Stimulated activated CD8-positive, alpha-beta memory T cell treated with anti-CD3 and anti-CD28 coated beads, Interleukin-4, amount 100 ng/mL, for 4 hours (primary cell): ENCODE measurements at places on chromosomes 2 and 18.

DNA sequence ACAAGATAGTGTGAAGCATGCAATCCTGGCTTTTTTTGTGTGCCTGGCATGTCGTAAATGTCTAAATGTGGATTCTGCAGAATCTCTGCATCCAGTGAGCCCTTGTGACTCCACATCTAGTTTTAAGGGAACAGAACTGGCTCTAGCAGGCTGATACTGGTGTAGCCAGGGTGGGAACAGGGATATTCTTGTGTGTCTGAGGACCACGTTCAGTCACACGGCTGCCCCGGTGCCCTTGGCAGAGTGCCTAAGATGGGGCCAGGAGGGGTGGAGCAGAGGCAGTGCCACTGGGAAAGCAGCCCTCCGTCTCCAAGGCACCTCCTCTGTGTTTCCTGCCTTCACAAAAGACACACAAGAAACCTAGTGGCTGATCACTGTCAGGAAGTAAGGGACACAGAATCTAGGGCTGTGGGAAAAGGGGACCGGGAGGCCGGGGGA lies 91.5 kb upstream of the PARD3B start:
- no peak for DNase-seq

GRCh38 chr2:159658881-159659873 lies 42.8 kb upstream of the BAZ2B start:
- DNase-seq, result no peak

- DNase-seq, result no peak
Measured at GRCh38 chr18:56315363-56315762, 323.0 kb downstream of the TXNL1 start.

- no peak for DNase-seq
Measured at GRCh38 chr18:76363436-76364120, 131.5 kb downstream of the ZNF516 start.

DNA sequence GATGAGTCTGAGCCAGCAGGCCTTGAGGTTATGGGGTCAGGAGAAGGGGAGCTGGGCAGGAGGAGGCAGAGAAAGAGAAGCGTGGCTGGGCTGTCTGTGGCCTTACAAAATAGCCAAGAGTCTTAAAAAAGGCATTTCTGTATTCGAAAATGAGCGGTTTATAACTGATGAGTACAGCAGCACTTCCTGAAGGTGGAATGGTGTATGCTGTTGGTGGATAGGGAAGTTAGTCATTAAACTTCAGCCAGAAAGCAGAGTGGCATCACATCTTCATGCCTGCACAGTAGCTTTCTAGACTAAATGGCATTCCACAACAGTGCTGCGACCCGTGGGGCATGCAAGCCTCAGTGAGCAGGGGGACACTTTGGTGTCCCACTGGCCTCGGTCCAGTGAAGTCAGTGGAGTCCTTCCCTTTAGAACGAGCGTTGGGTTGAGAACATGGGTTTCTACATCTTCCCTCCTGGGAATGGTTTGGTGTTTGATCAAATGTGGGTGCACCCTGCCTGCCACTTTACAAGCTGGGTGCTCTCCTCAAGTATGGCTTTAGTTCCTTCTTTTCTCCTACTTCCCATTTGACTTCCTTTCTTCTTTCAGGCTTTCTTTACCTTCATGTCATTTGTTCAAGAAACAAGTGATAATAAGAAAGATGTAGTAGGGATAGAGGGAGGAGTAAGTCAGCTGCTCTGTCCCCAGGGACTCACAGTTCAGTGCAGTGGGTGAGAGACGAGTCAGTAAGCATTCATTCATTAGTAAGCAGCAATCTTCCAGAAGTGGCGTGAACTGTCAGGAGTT lies 96.3 kb downstream of the ARMC9 start:
- DNase-seq, result no peak

- DNase-seq, result no peak
Measured at GRCh38 chr2:241111440-241111805, 9.3 kb upstream of the MTERF4 start.

DNA sequence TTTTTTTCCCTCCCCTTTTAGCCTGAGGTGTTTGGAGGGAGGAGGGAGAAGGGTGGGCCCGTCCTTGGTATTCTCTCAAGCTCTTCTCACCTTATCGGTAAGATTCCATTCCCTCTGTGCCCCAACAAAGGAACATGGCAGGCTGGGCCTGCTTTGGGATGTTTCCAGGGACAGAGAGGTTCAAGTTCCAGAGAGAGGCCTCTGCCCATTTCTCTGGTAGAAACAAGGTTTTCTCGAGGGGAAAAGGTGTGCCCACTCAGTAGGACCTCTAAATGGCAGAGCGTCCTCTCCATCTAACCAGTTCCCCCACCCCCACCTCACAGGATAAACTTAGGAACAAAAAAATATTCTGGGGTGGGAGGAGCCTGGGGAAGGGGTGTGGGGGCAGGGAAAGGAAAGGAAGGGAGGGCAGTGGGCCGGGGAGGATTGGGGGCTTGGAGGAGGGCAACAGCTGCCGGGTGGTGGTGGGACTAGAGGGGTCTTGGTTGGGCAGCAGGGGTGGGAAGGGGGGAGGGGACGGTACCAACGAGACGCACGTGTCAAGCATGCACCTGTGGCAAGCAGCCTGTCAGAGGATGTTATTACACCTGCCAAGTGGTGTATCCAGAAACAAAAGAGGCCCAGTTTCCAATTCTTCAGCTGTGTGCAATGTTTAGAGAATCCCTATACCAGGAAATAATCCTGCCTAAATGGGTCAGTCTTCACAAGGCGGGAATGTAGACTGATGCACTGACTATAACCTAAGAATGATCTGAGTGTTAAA lies 2.1 kb downstream of the PCBP1 start:
- DNase-seq, result no peak

DNA sequence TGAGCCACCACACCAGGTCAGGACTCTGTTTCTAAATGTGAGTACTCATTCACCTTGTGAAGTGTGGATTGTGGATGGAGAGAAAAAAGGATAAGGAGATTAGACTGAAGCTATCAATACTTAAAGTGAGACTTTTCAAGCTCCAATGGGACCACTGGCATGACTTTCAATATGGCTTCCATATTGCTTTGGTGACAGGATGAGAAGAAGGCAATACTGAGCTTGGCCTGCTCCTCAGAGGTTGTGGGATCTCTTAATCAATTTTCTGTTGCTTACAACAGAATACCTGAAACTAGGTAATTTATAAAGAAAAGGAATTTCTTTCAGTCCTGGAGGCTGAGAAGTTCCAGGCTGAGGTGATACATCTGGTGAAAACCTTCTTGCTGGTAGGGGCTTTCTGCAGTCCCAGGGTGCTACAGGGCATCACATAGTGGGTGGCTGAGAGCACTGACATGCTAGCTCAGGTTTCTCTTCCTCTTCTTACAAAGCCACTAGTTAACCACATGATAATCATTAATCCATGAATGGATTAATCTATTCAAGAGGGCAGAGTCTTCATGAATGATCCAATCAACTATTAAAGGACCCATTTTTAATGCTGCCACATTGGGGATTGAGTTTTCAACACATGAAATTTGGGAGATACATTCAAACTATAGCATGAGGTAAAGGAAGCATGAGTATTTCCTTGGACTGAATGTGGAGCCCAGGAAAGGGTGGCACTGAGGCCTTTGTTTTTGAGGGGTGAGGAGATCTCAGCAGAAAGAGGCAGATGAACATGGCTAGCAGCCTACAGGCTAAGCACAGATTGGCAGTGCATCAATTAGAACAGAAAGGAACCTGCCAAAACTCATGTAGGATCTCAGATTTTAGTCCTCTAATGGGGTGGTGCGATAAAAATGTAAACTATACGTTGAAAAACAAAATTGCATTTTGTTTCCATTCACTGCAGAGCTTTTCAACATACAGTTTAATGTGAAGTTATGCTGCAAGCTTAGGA lies 274.5 kb downstream of the PIK3C3 start:
- DNase-seq, result no peak

- DNase-seq, result no peak
Measured at GRCh38 chr2:71494523-71495155, 41.3 kb downstream of the DYSF start.

DNA sequence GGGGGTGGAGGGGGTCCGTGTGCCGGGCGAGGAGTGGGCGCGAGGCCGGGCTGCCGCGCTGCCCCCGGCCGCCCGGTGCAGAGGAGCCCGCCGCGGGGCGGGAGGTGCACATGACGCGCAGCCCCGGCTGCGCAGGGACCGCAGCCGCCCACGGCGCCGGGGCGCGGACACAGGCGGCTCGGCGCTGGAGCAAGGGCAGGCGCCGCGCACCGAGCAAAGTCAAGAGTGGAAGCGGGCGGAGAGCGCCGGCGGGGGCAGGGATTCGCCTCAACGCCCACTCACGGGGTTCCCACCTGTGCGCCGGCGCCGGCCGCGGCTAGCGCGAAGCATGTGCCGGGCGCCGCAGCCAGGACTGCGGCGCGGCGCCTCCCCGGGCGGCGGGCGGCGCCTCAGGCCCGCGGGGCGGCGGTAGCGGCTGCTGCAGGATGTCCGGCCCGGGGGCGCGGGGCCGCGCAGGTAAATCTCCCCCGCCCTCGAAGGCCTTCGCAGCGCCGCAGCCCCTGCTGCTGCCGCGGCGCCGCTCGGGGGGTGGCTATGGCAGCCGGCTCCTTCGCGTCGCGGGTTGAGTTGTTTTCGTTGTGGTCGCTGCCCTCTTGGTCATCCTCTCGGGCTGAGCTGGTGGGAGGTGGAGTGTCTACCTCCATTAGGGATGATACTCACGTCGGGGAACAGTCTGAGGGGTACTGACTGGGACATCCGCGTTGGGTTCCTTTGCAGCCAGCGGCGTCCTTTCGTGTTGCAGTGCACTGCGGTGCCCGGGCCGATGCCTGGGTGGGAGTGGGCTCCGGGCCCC lies 216.3 kb upstream of the DTNA start:
- DNase-seq, result no peak

DNA sequence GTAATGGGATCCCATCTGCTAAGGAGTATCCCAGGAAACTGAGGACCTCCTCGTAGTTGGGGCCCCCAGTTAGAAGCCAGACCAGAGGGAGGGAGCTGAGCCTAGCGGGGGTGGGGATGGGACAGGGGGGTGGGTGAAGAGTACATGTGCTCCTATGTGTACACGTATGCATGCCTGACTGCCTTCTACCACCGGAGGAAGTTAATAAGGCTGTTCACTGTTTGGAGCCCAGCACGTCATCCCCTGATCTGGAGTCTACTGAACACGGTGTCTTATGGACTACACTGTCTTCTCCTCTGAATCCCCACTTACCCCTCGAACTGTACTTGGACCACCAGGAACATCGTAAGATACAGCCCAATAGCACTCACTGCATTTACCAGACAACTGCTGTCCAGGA lies 68.5 kb downstream of the SFXN5 start:
- DNase-seq, result no peak

DNA sequence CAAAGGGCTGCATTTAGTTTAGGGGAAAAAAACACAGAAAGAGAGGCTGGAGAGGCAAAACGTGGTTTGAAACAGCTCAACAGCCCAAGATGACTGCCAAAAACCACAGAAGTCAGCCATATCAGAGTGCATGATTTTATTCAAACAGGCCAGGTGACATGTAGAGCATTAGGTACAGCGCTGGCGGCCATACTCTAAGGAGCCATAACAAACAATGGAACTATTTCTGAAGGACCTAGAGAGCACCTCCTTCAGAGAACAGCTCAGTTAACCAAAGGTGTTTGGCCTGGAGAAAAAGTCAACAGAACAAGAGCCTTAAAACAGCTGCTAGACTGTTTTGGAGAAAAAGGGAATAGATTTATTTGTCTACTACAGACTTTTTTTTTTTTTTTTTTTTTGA lies 2.6 kb downstream of the THADA start:
- DNase-seq, result no peak

- DNase-seq, result no peak
Measured at GRCh38 chr2:43894743-43895142, 56.0 kb downstream of the ABCG8 start.

- no peak for DNase-seq
Measured at GRCh38 chr2:216408426-216409290, 3.6 kb upstream of the SMARCAL1 start.

DNA sequence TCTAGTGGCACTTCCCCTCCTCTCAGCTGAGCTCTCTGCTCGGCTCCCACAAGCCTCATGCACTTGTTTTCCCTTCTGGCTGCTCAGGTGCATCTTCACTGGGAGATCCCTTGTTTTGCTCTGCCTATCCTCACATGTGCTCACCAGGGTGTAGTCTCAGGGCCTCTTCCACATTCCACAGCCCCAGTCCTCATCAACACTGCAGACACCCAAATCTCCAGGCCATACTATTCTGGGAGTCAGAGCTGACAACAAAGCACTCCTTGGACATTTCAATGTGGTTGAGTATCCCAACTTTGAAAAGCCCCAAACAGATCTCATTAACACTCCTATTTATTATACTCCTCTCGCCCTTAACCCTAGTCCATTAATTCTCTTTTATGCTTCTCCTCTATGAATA lies 71.3 kb downstream of the CCDC93 start:
- DNase-seq, result no peak

DNA sequence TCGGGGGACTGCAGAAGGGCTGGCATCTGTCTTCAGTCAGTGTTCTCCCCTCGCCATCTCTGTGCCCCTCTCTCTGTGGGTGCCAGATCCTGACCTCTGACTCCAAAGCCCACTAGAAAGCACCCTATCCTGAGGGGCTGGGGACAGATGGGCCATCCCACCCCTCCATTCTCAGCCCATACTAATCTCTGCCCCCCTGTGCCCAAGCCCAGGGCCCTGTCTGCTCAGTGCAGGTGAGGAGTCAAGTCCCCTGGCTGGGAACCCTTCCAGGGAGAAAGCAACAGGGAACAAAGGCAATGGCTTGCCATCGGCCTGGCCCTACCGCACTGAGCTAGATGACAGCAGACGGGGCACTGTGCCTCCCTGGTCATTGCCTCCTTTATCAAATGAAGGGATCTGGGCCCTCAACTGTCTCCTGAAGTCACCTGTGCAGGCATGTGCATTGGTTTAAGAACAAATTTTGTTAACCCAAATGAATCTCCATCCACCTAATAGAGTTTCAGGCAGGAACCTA lies 42.7 kb upstream of the ID2 start:
- no peak for DNase-seq

DNA sequence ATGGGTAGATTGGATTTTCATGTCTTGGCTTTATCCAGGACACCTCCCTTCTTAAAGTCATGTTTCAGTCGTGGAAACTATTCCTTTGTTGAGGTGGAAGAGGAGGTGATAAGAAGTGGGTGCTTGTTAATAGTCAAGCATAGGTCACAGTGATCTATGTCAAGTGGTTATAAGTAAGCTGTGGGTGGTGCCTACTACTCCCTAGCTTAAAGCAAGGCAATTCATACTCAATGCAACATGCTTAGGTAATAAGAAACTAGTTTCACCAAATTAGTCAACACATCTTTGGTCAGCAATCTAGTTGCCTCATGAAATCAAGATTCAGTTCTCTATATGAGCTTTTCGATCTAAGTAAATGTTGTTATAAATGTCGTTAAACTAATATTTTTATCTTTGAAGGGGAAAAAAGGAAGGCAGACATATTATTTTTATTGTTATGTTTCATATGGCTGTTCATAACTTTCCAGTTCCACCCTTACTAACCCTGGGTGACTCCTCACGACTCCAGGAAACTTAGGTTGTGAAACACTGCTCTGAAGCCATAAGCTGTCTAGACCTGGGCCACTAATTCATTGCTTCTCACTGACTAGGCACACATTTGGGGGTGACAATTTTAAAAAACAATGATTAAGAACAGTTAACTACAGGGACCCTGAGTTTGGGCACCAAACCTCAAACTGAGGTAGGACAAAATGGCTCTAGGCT lies 5.8 kb upstream of the ABCB11 start:
- DNase-seq, result no peak

GRCh38 chr2:240564561-240565332 lies 3.5 kb upstream of the RNPEPL1 start:
- no peak for DNase-seq

- DNase-seq, result no peak
Measured at GRCh38 chr2:218993345-218994315, at the start of gene CRYBA2. Gene CRYBA2 (minus strand): TSS chr2:218993422. CDS start chr2:218993176, 246 bp downstream.

GRCh38 chr2:69466728-69467127 lies 29.5 kb upstream of the NFU1 start:
- no peak for DNase-seq
